Frontal cortex (tissue), 4 donors: ENCODE measurements at places on chromosomes 5 and 9. TPM values are rescaled to one million over a fixed set of nuclear protein-coding genes. Genes with fewer than 3 reads are reported as not detected.

Gene NRG2
- total RNA-seq, result 5.3 TPM

Gene SHROOM1
- 0.82 TPM for total RNA-seq

Gene PSAT1
- total RNA-seq, result 17.1 TPM

Gene CTXN3
- total RNA-seq, result 13.9 TPM

Gene PKD2L2
- total RNA-seq, result not detected

Gene RNF208
- 0.82 TPM for total RNA-seq

Gene JAKMIP2
- total RNA-seq, result 56.3 TPM

Gene ZNF658
- total RNA-seq, result 28.5 TPM

Gene FRRS1L
- total RNA-seq, result 66.9 TPM

Gene PAEP
- not detected for total RNA-seq

Gene HRCT1
- total RNA-seq, result 0.82 TPM

Gene RASGRF2
- 12.2 TPM for total RNA-seq

Gene FBLL1
- 64.8 TPM for total RNA-seq

Gene BRINP1
- 48.5 TPM for total RNA-seq

Gene ELAVL2
- total RNA-seq, result 311 TPM

Gene ADRA1B
- 1.2 TPM for total RNA-seq

Gene BASP1
- total RNA-seq, result 411 TPM
